ENCODE measurements at places on chromosomes 13 and 19.

DNA sequence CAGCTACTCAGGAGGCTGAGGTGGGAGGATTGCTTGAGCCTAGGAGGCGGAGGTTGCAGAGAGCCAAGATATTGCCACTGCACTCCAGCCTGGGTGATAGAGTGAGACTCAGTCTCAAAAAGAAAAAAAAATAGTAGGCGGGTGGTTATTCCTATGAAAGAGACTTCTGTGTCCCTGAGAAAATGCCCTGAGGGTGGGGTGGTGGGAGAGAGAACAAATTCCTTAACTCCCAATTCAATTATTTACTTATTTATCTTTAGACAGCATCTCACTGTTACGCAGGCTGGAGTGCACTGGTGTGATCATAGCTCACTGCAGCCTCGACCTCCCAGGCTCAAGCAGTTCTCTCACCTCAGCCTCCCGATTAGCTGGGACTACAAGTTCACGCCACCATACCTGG, 10.3 kb upstream of the EEF2 start:
- DNase-seq, result no peak

DNA sequence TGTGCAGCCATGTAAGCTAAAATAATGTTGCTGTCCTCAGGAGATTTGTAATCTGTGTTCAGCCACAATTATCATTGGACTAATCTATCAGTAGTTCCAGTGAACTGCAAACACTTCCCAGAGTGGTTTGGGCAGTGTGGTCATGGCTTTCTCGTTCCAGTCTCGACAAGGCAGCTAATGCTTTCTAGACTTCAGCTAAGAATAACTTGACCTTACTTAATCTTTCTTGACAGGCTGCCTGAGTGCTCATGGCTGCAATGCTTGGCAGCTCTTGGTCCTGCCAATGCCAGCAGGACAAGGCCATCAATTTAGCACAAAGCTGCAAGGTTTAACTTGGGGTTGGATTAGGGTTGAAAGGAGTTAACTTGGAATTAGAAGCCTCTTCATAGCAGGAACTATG, 32.8 kb downstream of the ATP12A start:
- no peak for DNase-seq

- DNase-seq, result no peak
Measured at GRCh38 chr19:10831987-10832938, 3.7 kb downstream of the TMED1 start.

DNA sequence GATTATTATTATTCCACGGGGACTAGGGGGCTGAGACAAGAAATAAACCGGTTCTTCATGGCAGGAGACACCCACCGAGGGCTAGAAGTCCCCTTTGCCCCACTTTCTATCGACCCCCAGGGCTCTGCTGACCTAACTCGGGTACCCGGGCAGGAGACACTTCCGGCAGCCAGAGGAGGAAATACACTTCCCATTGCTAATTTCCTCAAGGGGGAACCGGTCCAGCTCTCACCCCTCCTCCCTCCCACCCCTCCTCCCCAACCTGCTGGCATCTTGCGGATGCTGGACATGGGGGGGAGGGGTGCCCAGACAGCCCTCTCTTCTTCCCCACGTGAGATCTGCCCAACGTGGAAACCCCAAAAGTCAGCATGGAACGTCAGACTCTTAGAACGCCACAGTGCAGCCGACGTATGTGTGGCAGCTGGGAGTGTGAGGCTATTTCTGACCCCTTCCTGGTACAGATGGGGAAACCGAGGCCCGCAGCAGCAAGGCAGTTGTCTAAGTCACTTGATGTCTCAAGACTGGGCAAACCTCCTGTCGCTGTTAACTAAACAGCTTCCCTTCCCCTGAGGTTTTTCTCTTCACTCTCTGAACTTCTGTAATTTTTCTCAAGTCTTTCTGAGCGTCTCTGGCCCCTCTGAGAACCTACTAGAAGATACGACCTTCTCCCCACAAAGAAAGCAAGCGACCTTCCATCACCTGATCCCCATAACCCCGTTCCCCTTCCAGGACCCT, 3.6 kb downstream of the GPR4 start:
- DNase-seq, result no peak

DNA sequence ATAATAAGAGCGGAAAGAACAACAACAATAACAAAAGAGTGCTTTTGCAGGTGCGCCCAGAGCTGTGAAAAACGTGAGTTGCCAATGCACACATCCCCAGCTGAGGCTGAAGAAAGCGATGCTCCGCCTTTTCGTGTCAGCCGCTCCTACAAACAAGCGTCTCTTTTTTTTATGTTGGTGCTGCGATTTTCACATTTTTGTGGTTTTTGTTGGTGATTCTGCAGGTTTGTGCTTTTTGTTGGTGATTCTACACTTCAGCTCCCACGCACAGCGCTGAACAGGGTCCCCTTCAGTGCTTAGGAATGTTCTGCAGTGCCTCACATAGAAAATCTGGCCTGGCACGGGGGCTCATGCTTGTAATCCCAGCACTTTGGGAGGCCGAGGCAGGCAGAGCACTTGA, 7.3 kb upstream of the SBK3 start:
- DNase-seq, result no peak

GRCh38 chr19:52296400-52296772, 583 bp upstream of the ZNF480 start:
- DNase-seq, result no peak

DNA sequence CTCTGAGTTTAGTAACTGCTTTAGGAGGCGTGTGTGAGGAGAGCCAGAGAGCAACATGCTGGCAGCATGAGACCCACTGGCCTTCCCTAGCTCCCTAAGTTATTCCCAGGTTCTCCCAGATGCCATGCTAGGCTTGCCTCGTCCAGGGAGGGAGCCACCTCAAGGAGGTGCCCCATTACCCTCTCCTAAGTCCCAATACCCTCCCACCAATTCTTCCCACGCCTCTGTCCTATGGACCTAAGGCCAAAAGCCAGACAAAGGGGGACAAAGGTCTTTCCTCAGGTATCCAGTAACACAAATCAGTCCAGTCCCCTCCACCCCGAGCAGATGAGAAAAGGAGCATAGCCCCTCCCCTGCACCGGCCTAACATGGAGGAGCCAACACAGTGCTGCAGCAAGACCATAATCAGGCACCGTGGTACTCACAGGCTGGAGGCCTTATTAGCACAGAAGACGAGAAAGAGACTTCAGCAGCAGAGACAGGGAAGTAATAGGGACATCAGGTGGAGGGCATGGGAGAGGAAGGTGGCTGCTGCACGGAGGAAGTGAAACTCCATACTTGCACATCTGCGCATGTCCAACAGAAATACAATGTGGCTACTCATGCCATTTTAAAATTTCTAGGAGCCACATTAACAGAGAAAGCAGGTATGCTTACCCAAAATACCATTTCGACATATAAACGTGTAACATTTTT, 46.3 kb downstream of the BRD4 start:
- DNase-seq, result peak; percentile 47

DNA sequence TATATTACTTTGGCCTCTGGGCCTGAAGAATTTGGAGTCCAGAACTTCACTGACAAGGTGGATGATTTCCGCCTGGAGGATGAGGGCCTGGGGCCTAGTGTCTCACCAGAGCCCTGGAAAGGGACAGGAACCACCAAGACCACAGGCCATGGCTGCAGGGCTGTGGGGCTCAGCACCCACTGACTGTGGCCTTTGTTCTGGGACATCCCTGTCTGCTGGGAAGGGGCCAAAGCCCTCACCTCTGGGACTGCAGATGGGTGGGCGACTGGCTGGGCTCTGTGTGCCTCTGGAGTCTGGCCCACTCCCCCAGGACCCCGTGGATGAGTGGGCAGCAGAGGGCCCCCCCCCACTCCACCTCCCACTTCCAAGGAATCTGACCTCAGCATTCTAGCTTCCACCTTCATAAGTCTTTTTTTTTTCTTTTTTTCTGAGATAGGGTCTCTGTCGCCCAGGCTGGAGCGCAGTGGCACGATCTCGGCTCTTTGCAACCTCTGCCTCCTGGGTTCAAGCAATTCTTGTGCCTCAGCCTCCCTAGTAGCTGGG, 20.3 kb downstream of the CHST8 start:
- no peak for DNase-seq

GRCh38 chr19:29277102-29277501, 64.2 kb upstream of the UQCRFS1 start:
- DNase-seq, result no peak

- DNase-seq, result no peak
Measured at GRCh38 chr19:49786376-49786820, 19.6 kb downstream of the AP2A1 start.

GRCh38 chr13:20405691-20406090, 120.0 kb downstream of the CRYL1 start:
- DNase-seq, result no peak

GRCh38 chr19:42409477-42409876, 17.7 kb downstream of the LIPE start:
- DNase-seq, result no peak

GRCh38 chr19:38062959-38063761, 156.2 kb downstream of the SIPA1L3 start:
- no peak for DNase-seq

DNA sequence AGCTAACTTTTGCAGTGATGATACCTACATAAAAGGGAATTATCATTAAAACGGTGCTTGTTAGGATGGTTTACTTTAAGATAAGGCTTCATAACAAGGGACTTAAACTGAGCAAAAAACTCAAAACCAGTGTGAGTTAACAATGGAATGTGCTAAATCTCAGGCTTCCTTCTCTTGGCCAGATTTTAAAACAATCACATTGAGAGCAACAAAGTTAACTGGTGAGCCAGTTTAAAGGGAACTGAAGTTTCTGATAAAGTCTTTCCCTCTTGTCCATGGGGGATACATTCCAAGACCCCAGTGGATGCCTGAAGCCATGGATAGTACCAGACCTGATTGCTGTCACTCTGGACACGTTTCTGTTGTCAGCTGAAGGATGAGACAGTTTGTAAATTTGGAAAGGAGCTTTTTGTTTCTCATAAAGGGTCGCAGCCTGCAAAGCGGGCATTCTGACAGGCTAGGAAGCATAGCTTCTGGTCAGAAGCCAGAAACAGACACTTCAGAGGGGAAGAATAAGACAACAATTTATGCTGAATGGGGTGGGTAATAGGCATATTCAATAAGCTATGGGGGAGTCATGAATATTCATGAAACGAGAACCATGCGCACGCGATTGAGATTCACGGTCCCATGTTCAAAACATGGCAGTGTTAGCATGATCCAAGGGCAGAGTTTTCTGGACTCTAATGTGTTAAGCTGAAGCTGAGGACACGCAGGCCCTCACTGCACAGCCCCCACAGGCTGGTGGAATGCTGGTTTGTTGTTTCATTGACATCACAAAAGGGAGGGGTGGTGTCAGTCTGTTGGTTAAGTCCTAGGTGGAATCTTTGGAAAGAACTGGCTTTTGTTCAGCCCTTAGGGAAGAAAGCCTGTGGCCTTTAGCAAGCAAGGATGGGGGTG, 150.6 kb upstream of the RNF113B start:
- DNase-seq, result no peak

GRCh38 chr13:25462301-25463125, 90.7 kb downstream of the ATP8A2 start:
- DNase-seq, result no peak

DNA sequence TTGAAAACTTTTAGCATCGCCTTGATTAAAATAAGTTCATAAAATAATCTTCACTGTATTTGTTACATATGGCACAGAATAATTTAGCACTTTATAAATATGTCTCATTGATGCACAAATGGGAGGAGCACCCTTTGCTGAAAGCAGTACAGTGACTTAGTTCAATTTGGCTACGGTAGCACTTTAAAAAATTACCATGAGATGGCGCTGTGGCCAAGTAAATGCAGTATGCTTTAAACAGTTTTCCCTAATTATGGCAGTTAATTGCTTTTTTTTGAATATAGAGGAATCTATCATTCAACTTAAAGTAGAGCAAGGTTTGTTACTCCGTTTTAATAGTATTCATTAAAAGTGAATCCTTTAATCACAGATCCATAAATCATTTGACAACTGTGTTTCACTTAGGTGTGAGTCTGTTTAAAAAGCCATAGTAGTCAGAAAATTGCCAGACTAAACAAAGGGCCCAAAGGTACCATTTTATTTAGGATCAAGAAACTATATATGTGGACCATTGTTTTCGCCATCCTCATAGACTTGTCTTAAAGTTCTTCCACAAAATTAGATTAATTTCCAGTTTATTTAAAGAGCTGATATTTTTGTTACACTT, 34.7 kb upstream of the ESD start:
- no peak for DNase-seq

DNA sequence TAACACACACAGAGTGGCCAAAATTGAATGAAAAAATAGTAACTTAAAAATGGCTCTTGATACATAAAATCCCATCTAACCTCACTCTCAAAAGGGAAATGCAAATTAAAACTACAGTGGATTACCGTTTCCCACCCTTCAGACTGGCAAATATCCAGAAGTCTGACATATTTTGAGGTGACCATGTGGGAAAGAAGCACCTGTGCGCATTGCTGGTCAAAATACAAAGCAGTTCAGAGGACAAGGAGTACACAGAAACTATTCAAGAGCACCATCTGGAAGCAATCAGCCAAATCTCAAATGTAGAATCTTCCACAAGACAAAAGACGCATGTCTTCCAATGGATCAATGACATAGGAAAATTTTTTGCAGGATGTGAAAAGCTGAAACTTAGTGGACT, 23.2 kb downstream of the NALCN start:
- DNase-seq, result no peak

- DNase-seq, result no peak
Measured at GRCh38 chr19:16830679-16831078, 1.5 kb downstream of the SIN3B start.

DNA sequence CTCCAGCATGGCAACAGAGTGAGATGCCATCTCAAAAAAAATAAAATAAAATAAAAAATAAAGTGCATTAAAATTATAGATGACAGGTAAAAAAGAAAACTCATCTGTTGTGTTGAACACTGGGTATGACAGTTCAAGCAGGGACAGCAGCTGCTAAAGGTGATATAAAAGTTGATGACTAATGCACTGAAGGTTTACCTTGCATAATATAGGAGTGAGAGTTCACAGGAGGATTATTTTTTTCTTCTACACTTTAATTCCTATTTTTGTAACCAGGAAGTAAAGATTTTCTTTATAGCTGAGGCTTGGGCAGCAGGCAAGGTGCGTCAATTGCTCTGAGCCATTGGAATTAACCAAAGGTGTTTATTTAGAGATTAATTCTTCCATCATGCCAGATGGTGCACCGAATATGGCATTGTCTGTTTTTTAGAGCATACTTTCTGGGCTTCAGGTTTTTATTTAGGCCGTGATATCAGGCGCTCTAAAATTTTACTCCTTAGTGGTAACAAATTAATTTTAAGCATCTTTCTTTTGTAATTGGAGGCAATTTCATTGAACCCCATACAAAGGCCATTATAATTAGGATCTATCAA, 337.0 kb upstream of the SLC10A2 start:
- no peak for DNase-seq

DNA sequence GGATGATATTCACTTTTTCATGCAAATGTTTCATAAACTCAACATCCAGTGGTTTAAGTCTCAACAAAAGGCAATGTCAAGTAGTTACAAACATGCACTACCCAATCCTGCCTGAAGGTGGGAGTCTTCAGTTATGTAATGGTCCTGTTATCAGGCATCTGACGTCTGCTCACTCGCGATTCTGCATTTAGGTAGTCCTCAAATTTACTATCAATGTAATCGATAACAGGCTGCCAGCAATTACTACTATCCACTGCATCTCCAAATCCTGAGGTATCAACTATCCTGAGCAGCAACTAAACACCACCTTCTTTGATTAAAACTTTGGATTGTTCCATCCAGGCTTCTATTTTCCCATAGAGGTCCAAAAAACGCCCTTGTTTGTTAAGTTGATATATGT, 51.2 kb downstream of the NLRP12 start:
- no peak for DNase-seq
